ENCODE measurements at places on chromosomes 2 and 18.

- DNase-seq, result no peak
These were observed 321.9 kb upstream of the PKDCC start for GRCh38 chr2:41725901-41726300.

DNA sequence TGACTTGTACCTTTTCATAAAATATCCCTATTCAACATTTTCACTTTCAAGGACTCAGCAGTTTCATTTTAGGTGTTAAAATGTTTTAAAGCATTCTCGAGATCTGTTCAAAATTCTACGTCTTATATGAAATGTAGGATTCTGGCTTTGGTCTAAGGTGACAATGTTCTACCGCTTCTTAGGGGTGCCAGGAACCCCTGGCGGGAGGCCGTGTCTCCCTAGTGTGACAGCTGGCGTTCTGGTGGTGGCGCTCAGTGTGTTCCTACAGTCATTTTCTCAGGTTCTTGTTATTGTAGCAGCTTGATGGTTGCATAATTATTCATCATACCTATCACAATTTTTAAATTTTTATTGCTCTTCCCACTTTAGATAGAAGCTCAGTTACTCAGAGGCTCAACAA, 204.6 kb downstream of the AGAP1 start:
- DNase-seq, result no peak

DNA sequence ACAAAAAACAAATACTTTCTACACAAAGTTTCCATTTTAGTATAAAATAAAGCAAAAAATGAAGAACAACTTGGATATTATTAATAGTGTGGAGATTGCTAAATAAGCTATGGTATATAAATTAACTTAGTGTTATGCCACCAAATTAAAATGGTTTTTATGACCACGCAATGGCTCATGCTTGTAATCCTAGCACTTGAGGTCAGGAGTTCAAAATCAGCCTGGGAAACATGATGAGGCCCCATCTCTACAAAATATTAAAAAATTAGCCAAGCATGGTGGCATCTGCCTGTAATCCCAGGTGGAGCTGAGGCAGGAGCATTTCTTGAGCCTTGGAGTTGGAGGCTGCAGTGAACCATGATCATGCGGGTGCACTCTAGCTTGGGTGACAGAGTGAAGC, 108.8 kb downstream of the SH3RF3 start:
- DNase-seq, result no peak

GRCh38 chr2:203612246-203612645, 77.1 kb upstream of the RAPH1 start:
- no peak for DNase-seq

DNA sequence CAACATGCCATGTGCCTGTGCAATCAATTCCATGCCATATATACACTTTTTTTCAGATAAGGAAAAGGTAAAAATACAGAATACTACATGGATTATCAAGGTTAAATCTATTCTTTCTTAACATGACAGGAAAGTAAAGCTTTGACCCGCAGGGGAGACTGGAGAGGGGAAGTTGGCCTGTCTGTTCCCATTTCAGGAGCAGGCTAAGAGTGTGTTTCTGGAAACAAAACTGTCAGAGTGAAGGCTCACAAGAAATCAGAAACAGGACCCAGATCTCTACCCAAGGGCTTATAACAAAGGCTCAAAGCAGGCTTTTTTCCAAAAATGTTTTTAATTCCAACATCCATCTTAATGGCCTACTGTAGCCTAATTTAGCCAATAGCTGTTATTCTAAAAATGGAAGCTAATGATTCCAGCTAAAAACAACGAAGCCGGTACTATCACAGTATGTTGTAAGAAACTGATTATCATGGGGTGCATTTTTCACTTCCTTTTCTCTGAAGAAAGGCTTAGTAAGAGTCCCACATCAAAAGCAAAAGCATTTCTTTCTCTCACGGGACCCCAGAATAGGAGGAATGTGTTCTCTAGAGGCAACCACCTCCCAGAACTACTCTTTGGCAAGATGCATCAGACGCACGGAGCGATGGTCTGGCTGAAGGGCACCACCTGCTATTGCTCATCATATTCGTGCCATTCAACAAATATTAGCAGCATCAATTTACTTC, 41.4 kb downstream of the FECH start:
- no peak for DNase-seq

DNA sequence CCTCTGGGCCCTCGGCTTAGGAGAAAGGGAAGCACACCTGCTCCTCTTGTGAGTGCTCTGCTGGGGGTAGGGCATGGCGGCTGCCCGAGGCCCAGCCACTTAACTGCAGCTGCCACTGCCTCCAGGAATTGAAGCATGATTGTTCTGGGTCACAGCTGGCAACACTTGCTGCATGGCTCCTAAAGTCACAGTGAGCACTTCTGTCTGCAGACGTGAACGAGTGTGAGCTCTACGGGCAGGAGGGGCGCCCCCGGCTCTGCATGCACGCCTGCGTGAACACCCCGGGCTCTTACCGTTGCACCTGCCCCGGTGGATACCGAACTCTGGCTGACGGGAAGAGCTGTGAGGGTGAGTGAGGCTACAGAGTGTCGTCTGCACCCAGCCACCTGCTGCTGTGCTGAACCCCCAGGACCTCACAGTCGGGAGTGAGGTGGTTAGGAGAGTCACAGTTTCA, 44.4 kb downstream of the FBLN7 start:
- no peak for DNase-seq

DNA sequence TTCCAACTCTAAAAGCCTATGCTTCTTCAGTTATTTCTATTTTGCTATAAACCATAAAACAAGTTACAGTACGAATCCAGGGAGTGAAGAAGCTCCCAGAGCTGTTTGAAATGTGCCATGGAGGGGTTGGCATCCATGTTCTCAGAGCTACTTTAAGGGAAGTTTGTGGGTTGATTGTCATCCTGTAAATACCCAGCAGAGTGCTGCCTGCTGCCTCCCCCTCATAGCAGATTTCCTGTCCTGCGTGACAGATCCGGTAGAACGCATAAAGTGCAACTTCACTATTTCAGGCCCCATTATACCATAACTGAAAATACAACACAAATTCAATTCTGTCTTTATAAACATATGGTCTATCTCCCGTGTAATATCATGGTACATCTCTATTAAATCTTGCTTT, 114.4 kb downstream of the CTNNA2 start:
- no peak for DNase-seq

DNA sequence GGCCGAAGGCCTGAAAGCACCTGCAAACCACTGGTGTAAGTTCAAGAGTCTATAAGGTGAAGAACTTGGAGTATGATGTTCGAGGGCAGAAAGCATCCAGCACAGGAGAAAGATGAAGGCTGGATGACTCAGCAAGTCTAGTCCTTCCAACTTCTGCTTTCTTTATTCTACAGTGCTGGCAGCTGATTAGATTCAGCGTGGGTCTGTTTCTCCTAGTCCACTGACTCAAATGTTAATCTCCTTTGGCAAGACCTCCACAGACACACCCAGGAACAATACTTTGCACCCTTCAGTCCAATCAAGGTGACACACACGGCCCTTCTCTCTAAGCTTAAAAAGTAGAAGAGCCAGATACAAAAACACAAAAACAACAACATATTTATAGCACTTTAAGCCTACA, 43.4 kb downstream of the NMS start:
- DNase-seq, result no peak

GRCh38 chr2:208266936-208267335, 881 bp downstream of the PIKFYVE start:
- DNase-seq, result no peak
